ENCODE measurements at places on chromosomes 4 and X. TPM values are rescaled to one million over a fixed set of nuclear protein-coding genes. Genes with fewer than 3 reads are reported as not detected.

The ENPP6 gene
- not detected for total RNA-seq

The POLN gene
- total RNA-seq, result 2.5 TPM

The ARX gene
- total RNA-seq, result 32.0 TPM

The GPR143 gene
- total RNA-seq, result 0.50 TPM

The MAGEB17 gene
- 0.28 TPM for total RNA-seq

DNA sequence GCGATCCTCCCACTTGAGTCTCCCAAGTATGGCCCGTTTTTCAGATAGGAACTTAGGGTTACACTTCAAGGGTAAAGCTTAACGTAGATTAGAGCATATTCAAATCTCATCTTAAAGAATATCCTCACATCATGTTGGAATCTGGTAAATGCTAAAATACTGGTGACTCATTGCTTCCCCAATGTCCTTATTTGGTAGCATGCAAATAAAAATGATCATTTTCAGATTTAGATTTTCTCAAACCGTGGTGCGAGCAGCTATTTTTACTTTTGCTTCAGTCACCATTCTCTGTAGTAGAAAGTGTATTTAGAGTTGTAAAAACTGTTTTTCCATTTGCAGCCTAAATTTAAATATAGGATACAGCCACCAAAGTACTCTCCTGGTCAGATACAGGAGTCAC is 101.5 kb upstream of the MAML3 start:
- DNase-seq, result no peak

- no peak for DNase-seq
These were observed 81.5 kb upstream of the PACRGL start for GRCh38 chr4:20618731-20619130.

DNA sequence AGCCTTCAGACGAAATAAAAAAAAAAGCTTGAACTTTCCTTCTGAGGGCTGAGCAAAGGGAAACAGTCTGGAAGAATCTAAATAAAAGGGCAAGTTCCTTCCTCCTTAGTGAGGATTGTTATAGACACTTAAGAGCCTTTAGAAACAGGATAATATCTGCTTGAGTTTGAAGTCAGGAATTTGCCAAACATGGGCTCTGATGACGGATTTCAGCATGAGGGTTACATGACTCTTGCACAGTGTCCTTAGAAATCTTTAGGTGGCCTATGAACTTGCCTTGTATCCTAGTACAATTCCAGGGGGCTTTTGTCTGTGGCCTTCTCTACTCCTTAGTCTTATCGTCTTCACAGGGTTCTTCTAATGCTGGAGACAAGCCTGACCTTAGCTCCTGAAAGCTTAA is 94.1 kb downstream of the RLIM start:
- no peak for DNase-seq

DNA sequence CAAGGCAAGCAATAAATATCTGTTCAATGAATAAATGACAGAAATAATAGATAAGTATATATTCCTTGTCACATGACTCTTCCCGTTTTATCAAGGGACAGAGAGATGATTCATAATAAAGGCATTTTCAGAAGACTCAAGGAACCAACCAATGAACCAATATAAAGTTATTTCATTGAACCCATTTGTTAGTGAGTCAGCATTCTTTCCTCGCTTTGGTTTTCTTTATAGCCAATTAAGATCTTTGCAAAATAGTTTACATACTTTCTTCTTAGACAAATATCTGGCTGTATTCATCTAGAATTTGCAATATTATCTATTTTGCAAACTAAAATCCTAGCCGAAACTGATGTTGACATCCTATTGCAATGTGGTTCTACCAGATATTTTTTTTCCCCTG is 269.4 kb downstream of the IL15 start:
- no peak for DNase-seq

DNA sequence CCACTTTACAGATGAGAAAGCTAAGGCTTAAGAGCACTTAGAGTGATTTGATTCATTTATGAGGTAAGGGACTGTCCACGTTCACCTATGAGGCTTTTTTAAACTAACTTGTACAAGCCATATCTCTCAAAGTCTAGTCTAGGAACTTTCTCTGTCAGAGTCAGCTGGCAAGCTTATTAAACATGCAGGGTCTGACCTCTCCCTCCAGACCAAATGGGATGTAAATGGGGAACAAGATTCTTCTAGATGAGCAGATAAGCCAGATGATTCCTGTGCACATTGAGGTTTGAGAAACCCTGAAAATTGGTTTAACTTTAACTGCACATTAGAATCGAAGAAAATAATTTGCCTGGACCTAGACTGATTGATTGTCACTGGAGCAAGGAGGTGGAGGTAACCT is 160.0 kb upstream of the SPRY1 start:
- DNase-seq, result no peak

- peak; percentile 62 for DNase-seq
These were observed 577.0 kb downstream of the FAT4 start for GRCh38 chr4:125891597-125892258.

DNA sequence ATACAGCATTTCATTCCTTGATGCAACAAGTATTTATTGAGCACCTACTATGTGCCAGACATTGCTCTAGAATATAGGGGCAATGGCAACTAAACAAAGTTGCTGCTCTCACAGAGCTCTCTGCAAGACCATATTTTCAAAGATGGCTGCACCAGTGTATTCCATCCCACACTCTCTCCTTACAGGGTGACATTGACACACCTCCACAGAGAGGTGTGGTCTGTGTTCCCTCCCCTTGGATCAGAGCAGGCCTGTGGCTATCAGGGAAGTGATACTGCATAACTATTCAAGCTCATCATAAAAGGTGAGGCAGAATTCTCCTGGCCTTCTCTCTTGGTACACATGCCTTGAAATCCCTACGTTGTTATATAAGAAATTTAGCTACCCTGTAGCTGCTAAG is 95.3 kb upstream of the SOD3 start:
- DNase-seq, result no peak

- DNase-seq, result no peak
These were observed 100.6 kb upstream of the PNPLA4 start for GRCh38 chrX:8027827-8028226.

GRCh38 chrX:23317799-23318724 is 16.6 kb upstream of the PTCHD1 start:
- peak; percentile 51 for DNase-seq

DNA sequence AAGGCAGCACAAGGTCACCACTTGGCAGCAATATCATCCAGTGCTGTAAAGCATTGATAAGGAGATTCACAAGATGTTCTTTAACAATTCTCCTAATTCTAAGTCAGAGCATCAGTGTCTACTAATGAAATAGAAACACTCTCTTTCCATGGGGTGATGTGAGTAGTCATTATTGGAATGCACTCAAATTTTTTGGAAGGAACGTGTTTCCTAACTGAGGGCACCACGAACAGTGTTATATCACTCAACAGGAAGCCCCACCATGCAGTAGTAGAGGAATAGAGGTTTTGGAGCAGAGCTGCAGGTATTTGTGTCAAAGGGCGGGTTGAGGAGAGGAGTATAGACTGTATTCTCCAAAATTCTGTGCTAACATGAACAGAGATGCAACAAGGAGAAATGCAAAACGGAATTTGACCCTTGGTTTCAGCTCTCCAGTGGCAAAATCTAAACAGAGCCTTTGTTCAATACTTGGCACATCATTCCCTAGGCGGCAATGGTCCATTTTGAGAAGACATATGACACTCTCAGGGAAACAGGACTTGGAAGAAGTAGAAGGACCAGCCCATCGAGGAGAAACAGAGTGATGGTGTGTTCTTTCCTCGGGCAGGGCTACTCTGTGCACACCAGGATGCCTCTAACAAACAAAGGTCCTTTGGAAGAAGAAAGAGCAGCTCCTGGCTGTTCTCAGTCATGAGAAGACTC is 98.9 kb downstream of the CPEB2 start:
- no peak for DNase-seq

DNA sequence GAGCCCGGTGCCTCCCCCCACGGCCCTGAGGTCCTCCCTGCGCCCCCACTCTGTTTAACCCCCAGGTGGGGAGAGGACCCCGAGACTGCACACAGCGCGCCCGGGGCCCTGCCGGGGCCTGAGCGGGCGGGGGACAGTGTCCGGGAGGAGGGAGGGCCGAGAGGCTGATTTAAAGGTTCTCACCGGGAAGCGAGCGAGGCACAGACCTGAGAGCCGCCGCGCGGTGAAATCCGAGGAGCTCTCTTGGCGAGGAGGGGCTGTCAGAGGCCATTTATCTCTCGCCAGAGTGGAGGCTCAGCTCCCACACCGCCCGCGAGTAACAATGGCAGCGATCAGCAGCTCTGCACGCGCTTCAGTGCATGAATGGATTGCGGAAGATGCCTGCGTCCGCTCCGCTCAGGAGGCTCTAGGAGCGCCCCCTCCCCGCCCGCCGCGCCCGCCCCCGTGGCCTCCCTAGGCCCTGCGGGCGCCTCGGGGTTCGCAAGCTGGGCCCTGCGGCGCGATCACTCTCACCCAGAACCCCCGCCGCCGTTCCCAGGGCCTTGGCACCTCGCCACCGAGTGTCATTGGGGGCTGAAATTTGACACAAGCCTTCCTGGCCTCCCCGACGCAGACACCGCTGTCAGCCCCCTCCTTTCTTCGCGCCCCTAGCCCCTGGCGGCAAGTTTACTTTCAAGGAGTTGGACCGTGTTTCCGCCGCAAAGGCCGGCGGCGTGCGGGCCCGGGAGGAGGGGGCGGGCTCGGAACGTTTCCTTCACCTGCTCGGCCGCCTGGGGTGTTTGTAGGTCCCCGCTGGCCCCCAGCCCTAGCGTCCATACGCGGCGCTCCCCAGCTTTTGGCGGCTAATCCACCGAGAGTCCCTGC is 48.7 kb upstream of the BCOR start:
- DNase-seq, result peak; percentile 48

- no peak for DNase-seq
These were observed 184.4 kb downstream of the GABRB1 start for GRCh38 chr4:47215759-47216158.

GRCh38 chrX:147550217-147550616 is 361.5 kb upstream of the FMR1 start:
- DNase-seq, result peak; percentile 24

DNA sequence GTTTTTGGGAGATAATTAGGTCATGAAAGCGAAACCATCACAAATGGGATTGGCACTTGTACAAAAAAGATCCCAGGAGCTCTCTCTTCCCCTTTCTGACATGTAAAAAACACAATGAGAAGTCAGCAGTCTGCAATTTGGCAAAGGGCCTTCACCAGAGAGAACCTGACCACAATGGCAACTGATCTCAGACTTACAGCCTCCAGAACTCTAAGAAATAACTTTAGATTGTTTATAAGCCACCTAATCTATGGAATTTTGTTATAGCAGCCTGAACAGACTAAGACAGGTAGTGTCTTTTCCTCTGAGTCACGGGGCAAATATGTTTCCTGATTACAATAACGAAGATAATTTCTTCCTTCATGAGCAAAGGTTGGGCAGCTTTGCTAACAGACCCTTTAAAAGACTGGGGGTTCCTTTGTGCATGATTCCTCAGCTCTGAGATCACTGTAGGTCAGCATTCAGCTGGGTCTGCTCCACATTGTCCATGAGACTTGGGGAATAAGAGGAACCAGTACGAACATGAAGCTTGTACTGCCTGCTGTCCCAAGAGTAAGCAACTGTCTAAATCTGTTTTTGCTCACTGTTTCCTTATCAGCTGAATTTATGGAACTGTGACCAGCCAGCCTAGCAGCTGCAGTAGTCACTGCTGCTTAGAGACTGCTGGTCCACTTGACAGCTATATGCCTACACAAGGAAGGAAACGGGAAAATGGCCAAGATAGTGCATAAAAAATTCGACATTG is 191.6 kb downstream of the ANAPC10 start:
- DNase-seq, result no peak

DNA sequence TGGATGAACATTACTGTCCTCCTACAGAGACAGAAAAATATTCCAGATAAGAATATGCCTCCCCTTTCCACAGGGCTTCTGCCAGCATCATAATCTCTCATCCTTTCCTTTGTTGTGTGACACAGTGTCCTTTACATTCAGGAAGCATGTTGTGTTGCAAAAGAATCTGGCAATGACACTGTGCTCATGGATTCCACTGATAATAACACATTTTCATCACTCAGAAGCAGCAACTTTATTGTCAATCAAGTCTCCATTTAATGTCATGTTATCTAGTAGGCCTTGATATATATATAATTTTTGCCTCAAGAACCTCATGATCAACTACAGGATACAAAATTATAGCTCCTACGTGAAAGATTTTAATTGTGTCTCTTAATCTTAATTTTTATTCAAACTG is 833.9 kb downstream of the FSTL5 start:
- DNase-seq, result no peak

GRCh38 chrX:106698693-106699092 is 27.8 kb upstream of the RNF128 start:
- no peak for DNase-seq

DNA sequence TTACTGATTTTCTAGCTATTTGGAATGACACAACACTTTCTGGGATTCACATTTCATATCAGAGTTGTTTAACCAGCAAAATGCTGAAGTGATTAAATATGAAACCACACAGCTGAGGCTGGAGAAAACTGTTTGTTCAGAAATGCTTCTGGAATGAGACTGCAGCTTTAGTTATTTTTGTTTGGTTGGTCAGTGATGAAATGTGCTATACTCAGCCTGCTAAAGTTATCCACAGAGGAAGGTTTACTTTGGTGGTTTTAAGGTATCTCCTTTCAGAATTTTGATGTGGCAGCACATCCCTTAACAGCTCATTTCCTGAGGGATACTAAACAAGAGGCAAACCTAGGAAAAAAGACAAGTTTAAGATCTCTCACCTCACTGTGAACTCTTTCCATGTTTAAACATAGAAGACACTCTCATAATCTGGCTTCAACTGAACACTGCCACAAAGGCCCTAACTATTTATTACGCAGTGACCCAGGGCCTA is 106.6 kb upstream of the PDE5A start:
- DNase-seq, result no peak

DNA sequence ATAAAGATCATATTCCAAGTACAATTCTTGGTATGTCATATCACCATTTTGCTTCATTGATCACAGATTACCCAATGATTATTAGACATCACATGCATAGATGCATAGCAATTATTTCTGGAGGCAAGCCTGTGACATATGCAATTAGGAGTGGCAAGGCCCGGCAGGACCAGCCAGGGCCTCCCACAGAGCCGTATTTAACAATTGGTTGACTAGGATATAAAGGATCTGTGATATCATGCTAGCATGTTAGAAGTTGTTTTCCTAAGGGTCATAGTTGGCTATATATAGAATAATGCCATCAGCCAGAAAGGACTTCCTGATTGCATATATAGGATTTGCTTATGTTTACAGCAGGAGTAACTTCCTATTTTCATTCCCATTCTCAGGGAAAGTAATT is 103.5 kb upstream of the OTUD4 start:
- DNase-seq, result no peak

DNA sequence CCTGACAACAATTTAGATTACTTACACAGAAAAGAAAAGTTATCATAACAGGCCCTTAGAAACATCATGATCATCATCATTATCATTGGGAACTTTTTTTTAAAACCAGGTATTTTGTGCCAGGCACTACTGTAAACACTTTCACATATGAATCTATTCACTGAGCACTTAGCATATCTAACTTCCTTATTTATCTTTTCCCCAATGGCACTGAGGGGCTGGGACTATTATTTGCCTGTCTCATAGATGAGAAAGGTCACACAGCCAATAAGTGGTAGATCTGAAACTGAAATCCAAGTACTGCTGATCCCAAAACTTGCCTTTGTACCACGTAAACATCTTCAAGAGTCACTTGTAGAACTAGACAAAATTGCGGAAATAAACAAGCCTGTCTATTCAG is 184.2 kb upstream of the RBPJ start:
- DNase-seq, result no peak

- DNase-seq, result no peak
These were observed 83.3 kb downstream of the VEGFC start for GRCh38 chr4:176709417-176709816.

All from A673 (cell line).